ENCODE measurements at places on chromosomes 4 and X.

GRCh38 chrX:106249706-106250379, 81.7 kb downstream of the PWWP3B start:
- no peak for DNase-seq

GRCh38 chrX:3066555-3066954, 25.3 kb downstream of the ARSF start:
- no peak for DNase-seq

DNA sequence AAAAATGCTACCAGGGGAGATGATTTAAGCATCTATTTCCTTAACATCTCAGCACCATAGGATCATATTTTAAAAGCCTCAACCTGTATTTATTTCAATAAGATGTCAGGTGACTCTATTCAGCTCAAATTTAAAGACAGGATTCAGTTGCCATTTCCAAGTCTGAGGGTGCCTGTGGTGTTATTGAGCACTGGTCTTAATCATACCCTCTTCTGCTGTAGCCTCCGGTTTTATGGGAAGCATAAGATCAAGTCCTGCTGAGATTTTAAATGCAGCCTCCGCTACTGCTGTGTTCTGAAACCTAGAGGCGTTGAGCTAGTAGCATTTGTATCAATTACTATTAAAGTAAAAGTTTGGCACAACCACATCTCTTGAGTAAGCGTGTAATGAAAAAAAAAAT, 185.7 kb upstream of the NWD2 start:
- no peak for DNase-seq

- DNase-seq = no peak
These were observed 75.0 kb upstream of the FAM9C start for GRCh38 chrX:13119386-13119785.

- DNase-seq = no peak
These were observed 86.2 kb downstream of the MTMR1 start for GRCh38 chrX:150779385-150779784.

DNA sequence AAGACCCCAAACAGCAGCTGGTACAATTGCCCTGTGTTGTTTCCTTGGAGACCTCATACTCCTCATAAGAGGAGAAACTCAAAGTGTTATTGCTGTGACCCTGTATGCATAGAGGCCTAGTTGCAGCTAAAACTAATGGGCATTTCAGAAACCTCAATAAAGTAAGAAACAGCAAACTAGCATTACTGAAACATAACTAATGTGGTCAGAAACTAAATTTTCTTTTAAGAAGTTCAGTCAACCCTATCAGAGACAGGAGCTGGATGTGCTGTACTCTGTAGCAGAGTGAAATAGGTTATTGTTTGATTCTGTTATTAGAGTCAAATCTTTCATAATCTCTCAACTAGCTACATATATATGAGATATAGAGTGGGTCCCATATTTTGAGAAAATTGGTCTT, 257.5 kb upstream of the IRS4 start:
- DNase-seq = no peak

GRCh38 chrX:41184312-41184711, 99.1 kb downstream of the USP9X start:
- peak; percentile 3 for DNase-seq

DNA sequence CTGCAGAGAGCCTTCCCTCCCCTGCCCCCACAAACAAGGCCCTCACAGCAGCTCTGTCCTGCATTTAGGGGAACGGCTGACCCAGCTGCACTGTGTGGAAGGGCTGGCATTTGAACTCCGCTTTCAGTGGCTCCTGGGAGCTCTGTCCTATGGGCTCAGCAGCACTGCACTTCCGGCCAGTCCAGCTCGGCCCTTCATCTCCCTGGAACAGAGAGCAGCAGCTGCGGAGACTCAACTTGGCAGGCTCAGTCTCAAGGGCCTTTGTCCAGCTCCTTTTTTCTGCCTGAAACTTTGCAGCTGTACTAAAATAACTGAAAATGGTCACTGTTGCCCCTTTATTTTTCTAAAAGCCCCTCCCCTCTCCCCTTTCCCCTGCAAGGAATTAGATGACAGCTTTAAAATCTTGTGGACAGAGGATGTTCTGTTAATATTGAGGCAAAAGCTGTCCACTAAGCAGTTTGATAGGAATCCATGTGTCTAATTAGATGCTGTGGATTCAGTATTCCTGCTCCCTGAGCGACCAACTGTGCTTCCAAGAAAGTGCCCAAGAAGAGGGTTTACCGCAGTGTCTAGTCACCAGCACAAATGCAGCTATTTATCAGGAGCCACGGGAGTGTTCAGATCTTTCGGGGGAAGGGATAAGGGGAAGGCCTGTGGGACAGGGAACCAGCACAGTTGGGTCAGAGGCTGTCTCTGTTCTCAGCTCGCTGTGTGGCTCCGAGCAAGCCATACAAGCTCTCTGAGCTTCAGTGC, 133.1 kb downstream of the AFAP1 start:
- DNase-seq = no peak

GRCh38 chr4:86935853-86936733, 1.3 kb downstream of the AFF1 start:
- DNase-seq = peak; percentile 66

GRCh38 chrX:40262157-40263013, 164.6 kb upstream of the BCOR start:
- no peak for DNase-seq

DNA sequence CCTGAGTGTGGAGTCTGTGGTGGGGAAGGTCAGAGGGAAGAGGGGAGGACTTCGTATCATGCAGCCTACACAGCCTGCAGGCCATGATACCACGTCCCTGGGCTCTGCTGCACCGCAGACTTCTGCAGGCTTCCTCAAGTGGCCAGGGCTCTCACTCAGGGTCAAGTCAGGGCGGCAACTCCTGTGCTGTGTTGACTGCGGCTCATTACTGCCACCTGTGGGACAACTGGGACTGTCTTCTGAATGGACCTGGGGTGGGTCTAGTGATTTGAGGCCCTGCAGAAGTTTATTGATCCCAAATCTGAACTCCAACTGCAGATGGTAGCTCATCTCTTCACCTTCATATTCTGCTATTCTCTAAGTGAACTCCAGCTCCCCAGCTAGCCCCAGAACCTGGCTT, 167.1 kb downstream of the NSUN7 start:
- no peak for DNase-seq

- DNase-seq = no peak
These were observed 69.6 kb downstream of the NOCT start for GRCh38 chr4:139085141-139085540.

DNA sequence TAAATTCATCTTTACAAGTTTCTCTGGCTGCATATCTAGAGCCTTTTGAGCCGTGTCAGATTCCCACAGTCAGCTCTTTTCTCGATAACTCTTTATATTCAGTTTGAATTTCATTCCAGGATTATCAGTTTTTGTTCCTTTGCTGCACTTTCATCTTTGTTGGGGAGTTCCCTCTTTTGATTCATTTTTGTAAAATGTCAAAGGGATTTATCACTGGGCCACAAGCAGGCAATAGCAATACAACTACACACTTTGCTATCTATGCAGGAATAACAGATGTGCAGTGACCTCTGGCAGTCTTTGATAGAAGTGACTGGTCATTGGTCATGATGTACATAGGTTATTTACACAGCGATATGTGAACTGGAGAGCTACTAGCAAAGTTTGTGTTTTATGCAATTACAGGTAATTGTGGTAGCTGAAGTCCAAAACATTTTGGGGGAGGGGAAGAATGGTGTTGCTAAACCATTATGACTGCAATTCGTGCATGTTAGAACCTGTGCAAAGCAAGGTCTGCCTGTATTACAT, 43.8 kb downstream of the HPGDS start:
- no peak for DNase-seq

All from memory B cell (primary cell).